ENCODE measurements at places on chromosomes 3 and 15. TPM values are rescaled to one million over a fixed set of nuclear protein-coding genes. Genes with fewer than 3 reads are reported as not detected.

GRCh38 chr15:56491110-56491722, 26.3 kb upstream of the MNS1 start:
- DNase-seq = peak; percentile 60

- no peak for DNase-seq
Measured at GRCh38 chr3:197309528-197310361, 11.3 kb upstream of the DLG1 start.

DNA sequence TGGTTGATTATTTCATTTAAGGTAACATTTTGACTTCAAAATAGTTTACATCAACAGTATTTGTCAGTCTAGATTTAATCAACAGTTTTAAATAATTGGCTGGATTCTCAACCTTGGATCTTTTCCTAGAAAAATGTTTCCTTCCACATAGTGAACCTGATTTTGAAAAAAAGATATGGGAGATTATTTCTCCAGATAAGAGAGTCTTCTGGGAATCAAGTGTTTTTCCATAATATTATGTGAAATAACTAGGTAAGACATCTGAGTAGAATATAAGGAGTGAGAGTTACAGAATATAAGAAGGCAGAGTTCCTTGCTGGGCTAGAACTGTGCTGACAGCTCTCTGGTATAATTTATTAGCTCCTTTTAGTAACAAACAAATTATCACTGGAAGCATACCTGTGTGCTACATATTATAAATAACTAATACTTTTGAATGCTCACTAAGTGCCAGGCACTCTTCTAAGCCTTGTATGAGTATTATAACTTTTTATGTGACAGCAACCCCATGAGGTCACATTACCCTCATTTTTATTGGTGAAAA, 18.8 kb upstream of the TNFSF10 start:
- no peak for DNase-seq

DNA sequence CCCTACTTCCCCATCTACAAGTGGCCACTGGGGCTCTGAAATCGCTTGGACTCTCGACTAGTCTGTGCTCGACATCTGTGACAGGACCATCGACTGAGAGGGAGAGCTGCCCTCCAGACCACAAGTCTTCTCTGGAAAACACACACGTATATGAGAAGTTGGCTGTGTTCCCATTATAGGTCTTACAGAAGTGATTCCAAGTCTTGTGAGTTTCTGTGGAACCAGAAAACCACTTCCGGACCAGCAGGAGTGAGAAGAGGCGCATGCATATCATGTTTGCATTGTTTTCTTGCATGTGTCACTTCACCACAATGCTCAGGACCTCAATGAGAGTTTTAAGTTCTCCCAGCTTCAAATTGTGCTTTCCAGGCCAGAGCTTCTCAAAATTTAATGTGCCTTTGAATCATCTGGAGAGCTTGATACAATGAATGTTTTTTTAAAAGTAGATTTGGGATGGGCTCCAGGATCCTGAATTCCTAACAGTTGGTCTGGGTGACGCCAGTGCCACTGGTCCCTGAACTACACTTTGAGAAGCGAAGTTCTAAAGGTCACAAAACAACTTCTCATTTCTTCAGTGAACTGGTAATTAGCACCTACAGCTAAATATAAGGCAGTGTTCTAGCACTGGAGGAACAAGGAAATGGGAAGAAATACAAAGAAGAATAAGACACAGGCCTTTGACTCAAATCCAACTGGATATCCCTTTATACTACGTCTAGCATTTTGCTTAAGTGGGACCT, 15.7 kb downstream of the LIPC start:
- DNase-seq = no peak

GRCh38 chr3:118272991-118273390, 761.7 kb downstream of the IGSF11 start:
- no peak for DNase-seq

- no peak for DNase-seq
Measured at GRCh38 chr3:22959593-22959992, 243.5 kb upstream of the UBE2E2 start.

DNA sequence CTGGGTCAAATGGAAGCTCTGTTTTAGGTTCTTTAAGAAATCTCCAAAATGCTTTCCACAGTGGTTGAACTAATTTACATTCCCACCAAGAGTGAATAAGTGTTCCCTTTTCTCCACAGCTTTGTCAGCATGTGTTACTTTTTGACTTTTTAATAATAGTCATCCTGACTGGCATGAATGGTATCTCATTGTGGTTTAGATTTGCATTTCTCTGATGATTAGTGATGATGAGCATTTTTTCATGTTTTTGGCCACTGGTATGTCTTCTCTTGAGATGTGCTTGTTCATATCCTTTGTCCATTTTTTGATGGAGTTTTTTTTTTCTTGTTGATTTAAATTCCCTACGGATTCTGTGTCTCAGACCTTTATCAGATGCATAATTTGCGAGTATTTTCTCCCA, 745.0 kb upstream of the BCHE start:
- no peak for DNase-seq

GRCh38 chr15:42445551-42445950, 45.4 kb downstream of the ZNF106 start:
- no peak for DNase-seq

GRCh38 chr3:129081503-129081902, 20.9 kb downstream of the GP9 start:
- no peak for DNase-seq

- DNase-seq = no peak
Measured at GRCh38 chr3:141248064-141248463, 16.4 kb downstream of the PXYLP1 start.

- no peak for DNase-seq
Measured at GRCh38 chr15:76149291-76149915, 89.6 kb downstream of the TMEM266 start.

- DNase-seq = no peak
Measured at GRCh38 chr15:72197460-72198355, at the start of gene GRAMD2A. TSS of gene GRAMD2A (minus strand) at chr15:72197787.

- DNase-seq = no peak
Measured at GRCh38 chr3:177037241-177037640, 160.0 kb downstream of the TBL1XR1 start.

DNA sequence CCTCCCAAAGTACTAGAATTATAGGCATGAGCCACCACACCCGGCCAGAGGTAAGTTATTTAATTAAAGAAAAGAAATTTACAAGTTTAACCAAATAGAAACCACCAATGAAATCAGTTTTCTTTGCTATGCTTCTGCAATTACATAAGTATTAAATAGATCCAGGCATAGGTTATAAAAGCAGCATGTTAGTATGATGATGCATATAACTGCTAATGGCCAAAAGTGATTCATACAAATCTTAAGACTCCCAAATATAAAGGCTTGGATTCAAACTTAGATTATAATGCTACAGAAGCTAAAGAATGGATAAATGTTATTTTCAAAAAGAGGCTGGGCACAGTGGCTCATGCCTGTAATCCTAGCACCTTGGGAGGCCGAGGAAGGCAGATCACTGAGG, 32.8 kb upstream of the HDC start:
- DNase-seq = no peak

DNA sequence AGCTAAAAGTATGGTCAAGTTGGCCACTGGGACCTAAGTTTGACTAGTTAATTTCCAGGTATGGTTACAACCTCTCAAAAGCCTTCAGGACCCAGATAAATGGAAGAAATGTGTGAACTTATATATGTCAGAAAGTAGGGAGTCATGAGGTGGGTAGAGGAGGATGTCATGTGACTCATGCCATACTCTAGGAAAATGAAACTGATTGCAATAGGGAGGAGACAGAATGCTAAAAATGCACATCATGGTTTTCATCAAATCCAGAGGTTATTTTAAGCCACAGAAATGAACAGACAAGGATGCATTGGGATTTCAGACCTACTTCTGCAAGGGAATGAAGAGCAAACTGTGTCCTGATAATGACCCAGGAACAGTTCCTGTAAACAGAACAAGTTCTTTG, 310.0 kb downstream of the EDEM1 start:
- no peak for DNase-seq

DNA sequence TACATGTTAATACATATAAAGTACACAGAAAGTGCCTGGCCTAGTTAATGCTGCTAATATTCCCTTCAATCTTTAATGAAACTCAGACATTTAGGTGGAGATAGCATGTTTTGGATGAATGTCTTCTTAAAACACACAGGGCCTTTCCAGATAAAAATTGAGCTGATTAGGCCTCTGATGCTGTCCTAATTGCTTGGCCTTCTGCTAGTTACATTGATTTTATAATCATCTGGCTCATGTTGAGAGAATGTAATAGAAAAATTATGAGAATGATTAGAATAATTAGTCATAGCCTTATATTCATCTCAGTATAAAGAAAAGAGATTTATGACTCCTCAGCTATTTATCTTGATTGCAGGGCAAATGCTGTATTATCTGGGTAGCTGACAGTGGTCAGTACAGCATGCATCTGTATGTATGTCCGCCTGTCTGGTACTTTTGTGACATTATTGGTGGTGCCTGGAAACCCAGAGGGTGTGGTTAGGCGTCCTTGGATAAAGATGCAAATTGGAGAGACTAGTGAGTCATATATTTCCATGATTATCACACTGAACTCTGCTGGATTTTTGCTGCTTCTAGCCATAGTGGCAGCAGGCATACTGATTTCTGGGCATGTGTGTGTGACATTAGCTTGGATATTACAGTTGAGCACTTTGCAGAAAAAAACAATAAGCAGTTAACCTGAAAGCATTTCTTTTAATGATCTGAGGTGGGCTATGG, 120.8 kb downstream of the FEZF2 start:
- DNase-seq = no peak

DNA sequence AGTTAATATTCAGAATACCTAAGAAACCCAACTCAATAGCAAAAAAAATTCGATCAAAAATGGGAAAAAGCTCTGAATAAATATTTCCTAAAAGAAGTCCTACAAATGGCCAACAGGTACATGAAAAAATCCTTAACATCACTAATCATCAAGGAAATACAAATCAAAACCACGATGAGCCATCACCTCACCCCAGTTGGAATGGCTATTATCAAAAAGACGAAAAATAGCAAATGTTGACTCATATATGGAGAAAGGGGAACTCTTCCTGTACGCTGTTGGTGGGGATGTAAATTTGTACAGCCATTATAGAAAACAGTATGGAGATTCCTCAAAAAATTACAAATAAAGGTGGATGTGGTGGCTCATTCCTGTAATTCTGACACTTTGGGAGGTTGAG, 29.6 kb upstream of the SGO1 start:
- DNase-seq = no peak

- no peak for DNase-seq
Measured at GRCh38 chr3:175535351-175535750, 676.2 kb downstream of the NAALADL2 start.

DNA sequence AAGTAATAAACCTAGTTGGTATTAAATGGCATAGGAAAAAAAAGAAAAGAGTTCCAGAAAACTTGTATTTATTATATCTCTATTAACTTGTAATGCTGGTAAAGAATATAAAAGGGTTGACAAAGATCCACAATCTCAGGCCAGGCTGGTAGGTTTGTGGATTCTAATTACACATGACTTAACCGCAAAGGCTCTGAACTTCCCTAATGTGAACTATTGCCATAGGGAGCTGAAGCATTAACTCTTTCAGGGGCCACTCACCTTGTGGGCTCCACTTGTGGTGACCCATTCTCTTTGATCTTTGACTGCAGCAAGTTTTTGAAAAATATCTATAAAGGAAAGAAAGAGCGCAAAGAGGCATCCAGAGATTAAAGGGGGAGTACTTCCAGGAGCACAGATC, 58.5 kb downstream of the NEK10 start:
- DNase-seq = no peak

DNA sequence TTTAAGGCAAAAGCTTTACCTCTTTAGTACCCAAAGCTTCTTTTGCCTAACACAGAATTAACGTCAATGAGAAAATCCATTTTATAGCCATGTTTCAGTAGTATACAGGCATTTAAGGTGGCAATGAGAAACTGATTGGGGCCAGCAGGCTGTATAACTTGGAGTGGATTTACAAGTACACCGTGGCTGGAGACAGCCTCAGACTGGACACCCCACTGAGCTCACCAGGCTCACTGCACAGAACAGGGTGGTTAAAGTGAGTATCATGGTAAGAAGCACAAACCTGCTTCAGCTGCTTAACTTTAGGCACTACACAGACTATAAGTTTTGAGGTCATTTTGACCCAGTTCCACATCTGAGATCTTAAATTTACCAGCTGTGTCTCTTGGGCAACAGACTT, 8.9 kb downstream of the CPOX start:
- no peak for DNase-seq

GRCh38 chr15:28191832-28192231, 92.7 kb upstream of the OCA2 start:
- peak; percentile 19 for DNase-seq

DIPK2A gene
- 20.4 TPM for polyA plus RNA-seq

FILIP1L gene
- 50.9 TPM for polyA plus RNA-seq

MEF2A gene
- 56.4 TPM for polyA plus RNA-seq

SLC22A14 gene
- 0.39 TPM for polyA plus RNA-seq

LRRC15 gene
- polyA plus RNA-seq = 0.18 TPM

XYLB gene
- polyA plus RNA-seq = 2.9 TPM

KLHL40 gene
- 162 TPM for polyA plus RNA-seq

GOLGA8N gene
- polyA plus RNA-seq = 19.5 TPM

TEX264 gene
- 21.7 TPM for polyA plus RNA-seq

ZBTB11 gene
- polyA plus RNA-seq = 14.3 TPM

HIGD2B gene
- not detected for polyA plus RNA-seq
